Dermis blood vessel endothelial cell (primary cell): ENCODE measurements at places on chromosomes 1 and 21. TPM values are rescaled to one million over a fixed set of nuclear protein-coding genes. Genes with fewer than 3 reads are reported as not detected.

DNA sequence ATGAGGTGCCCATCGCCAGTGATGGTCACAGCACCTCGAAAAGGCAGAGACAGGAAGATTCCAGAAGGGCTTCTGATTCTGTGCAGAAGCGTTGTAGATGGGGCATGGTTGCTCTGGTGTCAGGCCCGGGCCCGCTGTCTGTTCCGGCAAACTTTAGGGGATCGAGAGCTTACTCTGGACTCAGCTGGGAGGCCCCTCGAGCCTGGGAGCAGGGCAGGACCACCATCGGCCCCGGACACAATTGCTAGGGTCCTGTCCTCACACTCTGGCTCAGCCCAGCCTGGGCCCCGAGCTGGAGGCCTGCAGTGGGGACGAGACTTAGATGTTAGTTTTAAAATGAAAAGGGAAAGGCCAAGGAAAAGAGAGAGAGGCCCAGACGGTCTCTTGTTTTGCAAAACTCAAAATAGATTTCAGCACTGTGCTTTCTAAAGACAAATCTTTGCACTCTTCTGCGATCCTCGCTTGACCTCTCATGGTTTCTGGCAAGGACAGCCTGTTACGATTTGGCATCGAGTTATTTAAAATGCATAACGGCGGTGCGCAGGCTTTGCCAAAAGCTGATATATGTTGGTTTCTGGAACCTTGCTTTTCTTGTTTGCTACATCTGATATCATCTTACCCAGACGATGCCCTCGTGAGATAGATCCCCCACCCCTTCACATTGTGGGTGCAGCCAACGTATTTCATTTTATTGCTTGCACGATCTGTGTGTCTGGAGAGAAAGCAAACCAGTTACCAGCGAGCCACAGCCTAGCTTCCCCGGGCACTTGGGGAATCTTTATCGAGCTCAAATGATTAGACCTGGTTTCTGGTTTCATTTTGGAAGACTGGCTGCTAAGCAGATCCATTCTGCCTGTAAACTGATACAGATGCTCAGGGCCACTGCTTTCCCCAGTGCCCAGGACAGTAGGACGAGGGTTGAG lies 58.0 kb downstream of the PRDM16 start:
- DNase-seq = no peak

LRRC39 gene
- total RNA-seq = 0.09 TPM in 1 of 2 replicates, not detected in the other

GRCh38 chr1:154747740-154748404 lies 122.2 kb downstream of the KCNN3 start:
- no peak for DNase-seq

- no peak for DNase-seq
These were observed 39.0 kb downstream of the NEXN start for GRCh38 chr1:77927414-77927813.

GRCh38 chr1:43546388-43547100 lies 15.9 kb downstream of the PTPRF start:
- DNase-seq = no peak

PTGS2 gene
- 15.0 and 17.2 TPM in 2 replicates for total RNA-seq

HSD3B2 gene
- not detected in 2 replicates for total RNA-seq

DNA sequence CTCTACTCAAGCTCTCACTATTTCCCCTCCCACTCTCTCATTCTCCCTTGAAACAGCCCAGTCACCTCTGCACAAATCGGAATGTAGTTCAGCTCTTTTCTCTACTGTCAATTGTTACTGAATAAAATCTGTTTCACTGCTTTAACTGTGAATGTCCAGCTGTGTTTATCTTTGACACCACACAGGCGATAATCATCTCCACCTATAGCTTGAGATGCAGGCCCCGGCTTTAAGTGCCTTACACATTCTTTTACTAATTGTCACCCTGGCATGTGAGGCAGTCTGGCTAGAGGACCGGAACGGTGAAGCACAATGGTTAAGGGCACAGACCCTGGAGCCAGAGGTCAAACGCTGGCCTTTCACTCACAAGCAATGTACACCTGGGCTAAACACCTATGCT lies 122.8 kb upstream of the C8B start:
- DNase-seq = no peak

CRNN gene
- not detected in 2 replicates for total RNA-seq

- no peak for DNase-seq
These were observed 19.3 kb downstream of the FAM151A start for GRCh38 chr1:54604051-54604450.
